ENCODE measurements at places on chromosomes 16 and 17.

- DNase-seq = no peak
These were observed 93.5 kb downstream of the NXN start for GRCh38 chr17:885971-886571.

GRCh38 chr17:63494300-63494928 lies 17.6 kb downstream of the ACE start:
- DNase-seq = no peak

GRCh38 chr16:86038926-86039310 lies 140.0 kb downstream of the IRF8 start:
- DNase-seq = no peak

DNA sequence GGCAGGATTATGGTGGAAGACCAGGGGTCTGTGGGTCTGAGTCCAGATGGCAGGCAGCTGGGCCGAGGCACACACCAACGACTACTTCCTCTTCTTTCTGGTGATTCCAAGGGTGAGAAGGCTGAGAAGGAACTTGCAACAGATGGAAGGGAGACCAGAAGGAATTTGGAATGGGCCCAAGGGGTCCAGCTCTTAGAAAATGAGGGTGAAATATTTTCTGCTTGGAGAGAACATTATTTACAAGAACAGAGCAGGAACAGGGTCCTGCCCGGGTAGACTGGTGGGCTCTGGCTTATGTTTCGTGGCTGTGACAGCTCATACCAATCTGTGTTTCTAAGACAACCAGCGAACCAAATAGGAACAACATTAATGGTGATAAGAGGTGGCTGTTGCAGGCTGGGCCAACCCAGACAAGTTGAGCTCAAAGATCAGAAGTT lies 36.6 kb downstream of the CCDC42 start:
- no peak for DNase-seq

All from GM12878 (cell line).